ENCODE measurements at places on chromosomes 16 and 17. TPM values are rescaled to one million over a fixed set of nuclear protein-coding genes. Genes with fewer than 3 reads are reported as not detected.

The C1QTNF1 gene
- total RNA-seq, result 30.7 TPM

The CXCL16 gene
- 6.4 TPM for total RNA-seq

The TRPV3 gene
- total RNA-seq, result 3.2 TPM

The RASD1 gene
- total RNA-seq, result 227 TPM

The EVI2B gene
- 11.0 TPM for total RNA-seq

The NGFR gene
- total RNA-seq, result 41.7 TPM

The CACNA1G gene
- 4.9 TPM for total RNA-seq

The DHRS7C gene
- not detected for total RNA-seq

The C17orf78 gene
- not detected for total RNA-seq

The USP43 gene
- 5.6 TPM for total RNA-seq

The TIGD7 gene
- 2.2 TPM for total RNA-seq

The TMUB2 gene
- 34.9 TPM for total RNA-seq

The SRCIN1 gene
- total RNA-seq, result 5.2 TPM

The TOX3 gene
- 1.2 TPM for total RNA-seq

The TBC1D3K gene
- total RNA-seq, result not detected

The MT1E gene
- total RNA-seq, result 564 TPM

The SLC47A2 gene
- total RNA-seq, result 0.74 TPM

The NPIPA2 gene
- total RNA-seq, result not detected

The AFMID gene
- total RNA-seq, result 47.6 TPM

The SAMD14 gene
- total RNA-seq, result 4.4 TPM

The SEPTIN12 gene
- not detected for total RNA-seq

The RHOT2 gene
- 91.1 TPM for total RNA-seq

The HAGH gene
- total RNA-seq, result 71.5 TPM

The SOST gene
- not detected for total RNA-seq

The GLG1 gene
- 76.9 TPM for total RNA-seq

The SULT1A4 gene
- 9.6 TPM for total RNA-seq

The HSPB9 gene
- 1.2 TPM for total RNA-seq

The SP6 gene
- total RNA-seq, result 3.9 TPM

The MRPL58 gene
- 33.6 TPM for total RNA-seq

The HCRT gene
- total RNA-seq, result not detected

The TBC1D28 gene
- not detected for total RNA-seq

The TSNAXIP1 gene
- not detected for total RNA-seq

The TMEM88 gene
- total RNA-seq, result 26.3 TPM

The TUBG2 gene
- 44.7 TPM for total RNA-seq

The MYLK3 gene
- total RNA-seq, result 0.25 TPM

The DUS1L gene
- 72.4 TPM for total RNA-seq

The SLC13A2 gene
- total RNA-seq, result not detected

The KIFC3 gene
- total RNA-seq, result 36.8 TPM

The RAC3 gene
- 12.8 TPM for total RNA-seq

The TLCD2 gene
- total RNA-seq, result 10.8 TPM

The NTN1 gene
- total RNA-seq, result 4.7 TPM

The SMIM5 gene
- 2.2 TPM for total RNA-seq

The CES5A gene
- not detected for total RNA-seq

The SARM1 gene
- total RNA-seq, result 10.1 TPM

The TEX19 gene
- not detected for total RNA-seq

The C16orf74 gene
- total RNA-seq, result 18.2 TPM

The TP53TG3 gene
- total RNA-seq, result not detected

The TPPP3 gene
- 28.2 TPM for total RNA-seq

The TPSAB1 gene
- 70.0 TPM for total RNA-seq

The CD300LF gene
- 0.49 TPM for total RNA-seq

The CTRL gene
- total RNA-seq, result 3.2 TPM

The HBQ1 gene
- total RNA-seq, result not detected

The KRTAP9-8 gene
- total RNA-seq, result not detected

The CCL17 gene
- not detected for total RNA-seq

The LGALS9B gene
- total RNA-seq, result 0.98 TPM
